ENCODE measurements at places on chromosomes 5 and 9. TPM values are rescaled to one million over a fixed set of nuclear protein-coding genes. Genes with fewer than 3 reads are reported as not detected.

GRCh38 chr5:74143151-74143550 is 497.4 kb downstream of the ENC1 start:
- DNase-seq = no peak
- H3K27me3 ChIP-seq = no peaks in the 10 kb centered on the region
- H3K27ac ChIP-seq = no peak overlapping the region
- no peaks in the 10 kb centered on the region for H3K36me3 ChIP-seq

DNA sequence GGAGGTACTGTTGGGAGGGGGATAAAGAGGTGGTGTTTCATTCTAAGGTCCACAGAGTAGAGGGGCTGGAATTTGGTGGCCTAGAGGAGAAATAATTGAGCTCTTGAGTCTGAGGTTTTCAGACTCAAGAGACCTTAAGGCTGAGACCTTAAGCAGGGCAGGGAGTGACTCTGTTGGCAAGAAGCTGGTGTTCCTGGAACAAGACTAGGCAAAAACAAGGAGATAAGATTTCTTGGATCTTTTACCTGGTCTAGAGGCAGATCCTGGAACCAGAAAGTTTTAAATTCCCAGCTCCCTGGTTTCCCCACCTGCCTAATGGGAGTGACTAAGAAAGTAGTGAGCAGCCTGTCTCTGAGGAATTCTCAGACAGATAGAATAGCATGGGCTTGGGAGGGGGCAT is 4.1 kb upstream of the CCL21 start:
- H3K36me3 ChIP-seq = no peaks in the 10 kb centered on the region
- no peak overlapping the region for H3K4me3 ChIP-seq
- no peak overlapping the region for H3K27ac ChIP-seq
- DNase-seq = no peak
- H3K4me1 ChIP-seq = no peaks in the 10 kb centered on the region

DNA sequence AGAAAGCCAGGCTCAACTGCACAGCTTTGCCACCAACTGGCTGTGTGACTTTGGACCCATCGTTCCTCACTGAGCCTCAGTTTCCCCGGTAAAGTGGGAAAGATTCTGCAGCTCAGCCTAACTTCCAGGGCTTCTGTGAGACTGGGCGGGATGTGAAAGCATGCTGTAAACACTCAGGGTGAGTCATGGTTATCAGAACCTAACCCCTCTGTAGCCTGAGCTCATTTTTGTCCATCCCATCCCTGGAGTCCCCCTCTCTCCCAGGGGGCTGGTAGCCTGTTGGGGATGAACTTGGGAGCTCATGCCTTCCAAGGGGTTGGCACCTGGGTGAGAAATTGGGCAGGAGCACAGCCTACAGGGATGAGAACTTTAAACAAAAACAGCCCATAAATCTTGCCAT is 2.3 kb downstream of the CCDC69 start:
- H3K27me3 ChIP-seq = no peaks in the 10 kb centered on the region
- no peaks in the 10 kb centered on the region for H3K4me1 ChIP-seq
- H3K27ac ChIP-seq = peak overlapping the region; percentile 37

The NUTM2G gene
- not detected for total RNA-seq

The DNM1 gene
- 12.5 TPM for total RNA-seq
